IgD-negative memory B cell (primary cell): ENCODE measurements at places on chromosomes 3 and 15. TPM values are rescaled to one million over a fixed set of nuclear protein-coding genes. Genes with fewer than 3 reads are reported as not detected.

Gene C2CD4B
- polyA plus RNA-seq: not detected

Gene CD86
- 85.1 TPM for polyA plus RNA-seq

Gene DAPK2
- polyA plus RNA-seq: 7.7 TPM

Gene HIGD1A
- 66.7 TPM for polyA plus RNA-seq

Gene ZIC1
- polyA plus RNA-seq: not detected

Gene TPRG1
- not detected for polyA plus RNA-seq

Gene WDR49
- polyA plus RNA-seq: not detected

Gene ADGRG7
- polyA plus RNA-seq: not detected

Gene GPR171
- 1.1 TPM for polyA plus RNA-seq

Gene GPR156
- not detected for polyA plus RNA-seq

Gene TMF1
- 43.2 TPM for polyA plus RNA-seq

Gene SHC4
- not detected for polyA plus RNA-seq

Gene GPR62
- not detected for polyA plus RNA-seq

Gene ATR
- 12.6 TPM for polyA plus RNA-seq

Gene CISH
- polyA plus RNA-seq: 3.1 TPM

Gene SH2D7
- not detected for polyA plus RNA-seq

Gene CPN2
- polyA plus RNA-seq: not detected

Gene ENTPD3
- 0.21 TPM for polyA plus RNA-seq

Gene NANOGP8
- polyA plus RNA-seq: not detected
